ENCODE measurements at places on chromosomes 6 and 20.

DNA sequence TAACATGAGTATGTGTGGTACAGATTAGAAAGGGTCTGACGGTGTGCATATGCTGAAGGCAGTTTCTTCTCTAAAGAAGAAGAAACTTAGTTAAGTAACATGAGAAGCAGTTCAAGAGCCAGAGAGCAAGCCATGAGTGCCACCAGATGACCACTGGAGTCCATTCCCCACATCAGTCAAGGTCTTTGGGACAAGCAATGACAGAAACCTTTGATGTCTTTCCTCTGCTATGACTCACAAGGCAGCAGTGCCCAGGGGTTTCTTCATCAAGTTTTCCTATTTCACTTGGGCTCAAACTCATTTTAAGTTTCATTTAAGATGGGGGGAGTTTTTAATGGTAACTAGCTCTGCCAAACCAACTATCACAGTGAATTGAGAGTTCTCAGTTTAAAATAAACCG is 303.8 kb upstream of the TBX18 start:
- no peak for DNase-seq

DNA sequence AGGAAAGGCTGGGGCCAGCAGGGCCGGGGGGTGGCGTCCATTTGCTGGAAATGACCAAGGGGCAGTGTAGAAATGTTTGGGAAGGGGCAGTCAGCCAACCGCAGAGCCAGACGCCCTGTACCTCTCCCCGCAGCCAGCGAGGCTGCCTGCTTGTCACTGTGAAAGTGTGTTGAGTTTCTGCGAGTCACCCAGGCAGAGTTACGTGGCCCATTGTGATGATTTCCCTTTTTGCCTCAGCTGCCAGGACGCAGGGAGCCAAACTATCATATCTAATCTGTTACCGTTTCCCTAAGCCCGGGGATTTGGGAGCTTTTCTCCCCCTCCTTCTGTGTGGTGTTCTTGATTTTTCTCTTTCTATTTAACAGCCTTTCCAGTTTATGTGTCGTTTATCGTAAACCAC is 67.9 kb upstream of the STX16 start:
- DNase-seq, result no peak

GRCh38 chr6:117568247-117568646 is 34.1 kb downstream of the GOPC start:
- no peak for DNase-seq

DNA sequence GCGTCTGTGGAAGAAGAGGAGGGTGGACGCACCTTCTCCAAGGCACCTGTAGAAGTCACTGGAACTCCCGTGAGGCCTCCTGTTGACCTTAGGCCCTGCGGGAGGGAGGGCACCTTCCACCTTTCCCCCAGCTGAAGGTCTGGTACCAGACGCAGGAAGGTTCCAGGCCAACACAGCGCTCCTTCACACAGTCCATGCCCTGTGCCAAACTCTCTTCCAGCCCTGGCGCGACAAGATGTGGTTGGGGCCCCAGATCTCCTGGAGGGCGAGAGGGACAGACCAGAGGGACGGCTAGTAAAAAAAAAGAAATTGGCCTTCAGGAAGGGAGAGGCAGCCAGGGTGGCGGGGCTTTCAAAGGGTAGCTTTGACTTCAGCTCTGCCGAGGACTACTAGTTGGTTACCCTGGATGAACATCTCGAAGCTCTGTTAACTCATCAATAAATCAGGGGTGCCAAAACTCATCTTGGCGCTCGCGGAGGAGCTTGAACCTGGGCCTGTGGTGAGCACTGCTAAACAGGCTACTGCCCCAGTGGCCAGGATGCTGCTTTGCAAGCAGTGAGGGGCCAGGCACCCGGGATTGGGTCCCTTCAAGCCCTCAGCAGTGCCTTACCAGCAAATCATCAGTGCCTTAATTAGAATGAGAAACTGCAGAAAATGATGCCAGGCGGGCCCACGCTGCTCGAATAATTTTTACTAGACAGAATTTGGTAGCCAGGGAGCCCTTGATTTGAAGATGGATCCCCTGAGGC is 14.9 kb downstream of the AARS2 start:
- no peak for DNase-seq

Measured in CD4-positive, alpha-beta T cell treated with Interleukin-1 beta for 1 hour (primary cell).